Spinal cord (tissue), 10 donors: ENCODE measurements at places on chromosomes 4 and X. TPM values are rescaled to one million over a fixed set of nuclear protein-coding genes. Genes with fewer than 3 reads are reported as not detected.

The CHIC1 gene
- 11.5 TPM for polyA plus RNA-seq

The ALB gene
- 1.8 TPM for polyA plus RNA-seq

The RASL11B gene
- polyA plus RNA-seq = 9.2 TPM

DNA sequence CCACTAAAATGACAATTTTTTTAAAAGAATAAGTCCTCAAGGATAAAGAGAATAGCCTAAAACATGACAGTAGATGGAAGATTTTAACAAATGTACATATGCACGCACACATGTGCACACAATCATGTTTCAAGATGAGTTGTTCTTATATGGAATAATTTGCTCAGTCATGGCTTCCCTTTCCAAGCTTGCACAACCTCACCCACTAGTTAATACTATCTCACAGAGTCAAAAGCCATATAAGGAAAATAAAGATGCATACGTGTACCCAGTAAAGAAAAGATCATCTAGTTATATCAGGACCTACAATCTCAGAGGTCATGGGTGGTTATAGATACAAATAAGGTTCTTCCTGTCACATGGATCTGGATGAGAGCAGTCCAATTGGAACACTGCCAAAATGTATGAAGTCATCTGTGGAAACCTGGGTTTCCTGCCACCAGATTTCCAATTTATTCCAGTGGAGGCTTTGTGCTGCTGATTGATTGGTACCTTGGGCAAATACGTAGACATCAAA, 56.1 kb downstream of the FAM13A start:
- no peaks in the 10 kb centered on the region for H3K4me1 ChIP-seq
- H3K4me3 ChIP-seq = no peak overlapping the region
- DNase-seq = peak; percentile 76
- H3K36me3 ChIP-seq = no peaks in the 10 kb centered on the region

- H3K36me3 ChIP-seq = no peaks in the 10 kb centered on the region
- no peak for DNase-seq
- H3K27me3 ChIP-seq = no peaks in the 10 kb centered on the region
- H3K4me1 ChIP-seq = no peaks in the 10 kb centered on the region
- H3K4me3 ChIP-seq = no peak overlapping the region
Measured at GRCh38 chrX:78923198-78924015, 21.8 kb upstream of the P2RY10 start.

DNA sequence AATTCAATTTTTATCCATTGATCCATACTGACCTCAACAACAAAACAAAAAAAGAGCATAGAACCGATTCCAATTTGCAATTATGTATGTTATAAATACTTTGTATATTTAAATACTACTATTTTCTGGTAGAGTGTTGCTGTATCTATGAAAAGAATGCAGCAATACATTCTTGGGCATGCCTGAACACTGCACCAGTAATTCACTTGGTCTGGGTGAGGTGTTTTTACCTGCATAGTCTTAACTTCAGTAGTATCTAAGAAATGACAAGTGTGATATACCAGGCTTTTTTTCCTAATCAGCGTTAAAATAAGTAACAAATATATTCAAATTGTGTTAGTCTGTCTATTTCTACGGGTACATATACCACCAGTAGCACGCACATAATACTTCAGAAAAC, 120.2 kb downstream of the KLHL13 start:
- H3K27ac ChIP-seq = no peak overlapping the region
- no peaks in the 10 kb centered on the region for H3K27me3 ChIP-seq
- no peak for DNase-seq
- no peaks in the 10 kb centered on the region for H3K36me3 ChIP-seq
- no peak overlapping the region for H3K4me3 ChIP-seq
- H3K4me1 ChIP-seq = no peaks in the 10 kb centered on the region

GRCh38 chrX:40976981-40977380, 108.3 kb upstream of the USP9X start:
- H3K27ac ChIP-seq = no peak overlapping the region
- no peaks in the 10 kb centered on the region for H3K36me3 ChIP-seq
- H3K4me3 ChIP-seq = no peak overlapping the region
- peaks cover 2% of the 10 kb centered on the region for H3K27me3 ChIP-seq
- no peaks in the 10 kb centered on the region for H3K4me1 ChIP-seq

GRCh38 chr4:77815636-77816035, 3.5 kb downstream of the CNOT6L start:
- no peaks in the 10 kb centered on the region for H3K36me3 ChIP-seq
- H3K27ac ChIP-seq = no peak overlapping the region
- DNase-seq = no peak
- H3K4me3 ChIP-seq = no peak overlapping the region
- H3K4me1 ChIP-seq = no peaks in the 10 kb centered on the region
- H3K27me3 ChIP-seq = no peaks in the 10 kb centered on the region
